ENCODE measurements at places on chromosomes 3 and 15.

DNA sequence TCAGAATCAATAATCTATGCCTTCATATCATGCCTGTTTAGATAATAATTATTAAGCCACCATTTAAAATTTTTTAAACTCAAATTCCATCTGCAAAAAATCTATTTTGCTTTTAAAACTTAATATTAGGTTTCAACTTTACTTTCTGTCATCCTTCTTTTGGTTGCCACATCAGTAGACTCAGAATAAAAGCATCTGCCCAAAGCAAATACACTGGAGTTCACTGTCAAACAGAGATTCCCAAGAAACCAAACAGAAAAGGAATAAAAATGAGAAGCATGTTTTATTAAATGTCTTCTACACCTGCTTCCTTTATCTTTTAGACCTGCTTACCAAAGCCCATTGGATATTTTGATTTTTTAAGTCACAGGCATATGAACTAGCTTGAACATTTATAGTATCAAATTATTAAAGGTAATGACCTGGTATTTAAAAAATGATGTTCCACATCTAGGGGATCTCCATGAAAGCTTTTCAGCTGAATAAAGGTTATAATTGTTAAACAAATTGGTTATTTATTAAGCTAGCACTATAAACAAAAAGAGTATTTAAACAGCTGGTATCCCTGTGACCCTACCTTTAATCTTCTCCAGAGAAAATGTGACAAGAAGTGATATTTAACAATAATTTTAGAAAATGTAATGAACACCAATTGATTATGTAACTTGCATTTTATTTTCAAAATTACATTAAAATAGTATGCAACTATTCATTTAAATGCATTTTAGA lies 62.5 kb downstream of the ALCAM start:
- no peak for DNase-seq

DNA sequence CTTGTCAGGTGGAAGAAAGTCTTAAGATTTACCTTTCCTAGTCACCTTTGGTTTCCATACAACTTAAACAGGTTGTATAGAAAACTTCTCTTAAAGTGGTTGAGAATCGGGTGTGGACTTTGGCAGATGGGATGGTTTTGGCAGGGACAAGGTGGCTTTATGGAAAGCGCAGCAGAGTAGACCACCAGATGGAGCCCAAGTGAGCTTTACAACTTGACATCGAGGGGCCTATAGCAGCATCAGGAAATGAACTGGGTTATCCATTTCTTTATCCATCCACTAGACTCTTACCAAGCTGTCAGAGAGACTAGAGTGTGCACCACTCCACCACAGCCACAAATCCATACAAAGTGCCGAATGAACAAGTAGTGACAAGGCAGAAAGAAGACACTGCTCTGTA lies 85.3 kb upstream of the MBNL1 start:
- no peak for DNase-seq

DNA sequence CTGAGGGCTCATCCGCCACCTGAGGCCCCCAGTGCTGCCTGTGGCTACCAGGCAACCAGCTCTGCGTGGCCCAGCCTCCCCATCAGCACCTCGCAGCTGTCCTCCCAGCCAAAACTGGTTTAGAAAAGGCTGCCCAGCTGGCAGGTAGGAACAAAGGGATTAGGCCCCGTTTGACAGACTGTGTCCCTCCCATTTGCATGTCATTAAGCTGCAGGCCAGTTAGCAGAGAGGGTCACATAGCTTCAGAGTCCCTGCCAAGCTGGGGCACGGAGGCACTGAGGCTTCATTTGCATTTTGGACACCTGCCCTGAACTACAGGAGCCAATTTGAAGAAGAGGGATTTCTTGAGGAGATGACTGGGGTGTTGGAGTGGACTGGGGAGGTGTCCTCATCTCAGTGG lies 177.9 kb downstream of the TLE3 start:
- DNase-seq, result no peak

DNA sequence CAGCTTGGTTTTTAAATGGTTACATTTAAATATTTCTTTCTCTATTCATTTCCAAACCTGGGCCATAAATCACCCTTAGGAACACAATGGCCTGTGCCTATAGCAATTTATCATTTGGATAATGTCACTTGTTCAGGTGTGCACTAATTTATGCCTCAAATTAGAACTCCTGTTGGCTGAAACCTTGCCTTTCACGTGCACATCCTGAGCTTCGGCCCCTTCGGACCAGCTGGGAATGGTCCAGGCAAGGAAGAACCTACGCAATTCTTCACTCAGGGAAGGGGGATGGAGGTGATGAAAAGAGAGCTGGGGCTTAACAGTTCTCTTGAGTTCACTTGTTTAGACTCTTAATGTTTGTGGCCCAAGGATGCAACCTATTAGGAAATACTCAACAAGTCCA lies 324.1 kb upstream of the ICE2 start:
- DNase-seq, result no peak

DNA sequence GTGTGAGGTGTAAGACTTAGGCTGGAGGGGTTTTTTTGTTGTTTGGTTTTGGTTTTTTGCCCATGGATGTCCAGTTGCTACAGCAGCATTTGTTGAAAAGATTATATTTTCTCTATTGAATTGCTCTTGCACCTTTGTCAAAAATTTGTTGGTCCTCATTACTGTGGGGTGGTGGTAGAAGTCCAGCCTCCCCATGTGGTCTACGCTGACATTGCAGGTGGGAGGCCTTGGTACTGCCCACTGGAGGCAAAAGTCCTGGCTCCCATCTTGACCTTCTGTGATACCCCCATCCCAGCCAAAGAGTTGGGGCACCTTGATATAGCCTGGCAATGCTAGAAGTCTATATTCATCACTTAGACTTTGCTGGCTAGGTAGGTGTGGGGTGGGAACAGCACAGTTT lies 5.4 kb upstream of the RAB6B start:
- DNase-seq, result no peak

GRCh38 chr3:52561028-52561747 lies 24.8 kb downstream of the UQCC5 start:
- DNase-seq, result no peak

DNA sequence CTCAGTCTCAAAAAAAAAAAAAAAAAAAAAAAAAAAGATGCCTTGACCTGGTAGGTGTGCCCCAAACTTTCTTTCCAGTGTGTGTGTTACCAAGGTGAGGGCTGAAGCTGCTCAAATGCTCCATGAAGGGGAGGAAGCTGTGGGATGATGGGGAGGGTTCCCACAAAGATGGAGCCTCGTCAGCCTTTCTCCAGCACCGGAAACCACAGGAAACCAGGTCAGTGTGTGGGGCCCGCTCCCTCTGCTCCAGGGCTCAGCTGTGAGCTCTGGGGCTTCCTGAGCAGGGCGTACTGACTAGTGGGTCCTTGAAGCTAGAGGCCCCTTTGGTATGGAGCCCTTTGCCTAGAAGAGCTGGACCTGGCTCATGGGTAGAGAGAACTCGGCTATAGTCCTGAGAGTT lies 681 bp upstream of the IL17RE start:
- DNase-seq, result no peak

GRCh38 chr3:14472471-14473351 lies 67.4 kb downstream of the GRIP2 start:
- no peak for DNase-seq

GRCh38 chr3:67384760-67385397 lies 269.5 kb downstream of the SUCLG2 start:
- DNase-seq, result no peak

DNA sequence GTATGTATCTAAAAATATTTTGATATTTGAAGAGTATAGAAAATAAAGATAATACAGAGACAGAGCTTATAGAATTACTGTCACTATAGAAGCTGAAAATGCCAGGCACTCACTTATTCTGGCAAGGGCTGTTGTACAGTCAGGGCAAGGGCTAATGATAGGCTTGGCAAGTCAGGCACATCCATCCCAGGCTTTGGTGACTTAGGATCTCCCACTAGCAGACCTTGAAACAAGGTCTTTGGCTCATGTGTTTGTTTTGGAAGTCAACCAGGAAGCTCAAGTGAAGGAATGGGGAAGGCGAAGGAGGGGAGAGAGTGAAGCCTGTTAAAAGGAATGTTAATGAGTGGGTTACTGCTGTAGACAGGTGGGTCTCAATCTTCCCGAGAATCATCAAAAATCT lies 199.1 kb upstream of the SUCLG2 start:
- DNase-seq, result no peak

DNA sequence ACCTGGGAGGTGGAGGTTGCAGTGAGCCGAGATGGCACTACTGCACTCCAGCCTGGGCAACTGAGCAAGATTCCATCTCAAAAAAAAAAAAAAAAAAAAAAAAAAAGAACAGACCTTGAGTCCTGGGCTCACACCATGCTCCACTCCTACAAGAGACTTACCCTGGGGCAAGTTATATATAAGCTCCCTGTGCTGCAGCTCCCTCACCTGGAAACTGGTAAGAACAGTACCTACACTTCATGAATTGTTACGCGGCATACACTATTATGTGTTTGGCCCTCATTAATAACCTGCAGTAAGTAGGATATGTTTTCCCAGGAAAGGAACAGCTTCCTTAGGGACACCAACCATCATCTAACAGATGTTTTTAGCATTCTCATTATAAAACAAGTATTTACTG lies 119.6 kb downstream of the FMN1 start:
- DNase-seq, result no peak

GRCh38 chr15:56972426-56972825 lies 54.0 kb downstream of the TCF12 start:
- no peak for DNase-seq

DNA sequence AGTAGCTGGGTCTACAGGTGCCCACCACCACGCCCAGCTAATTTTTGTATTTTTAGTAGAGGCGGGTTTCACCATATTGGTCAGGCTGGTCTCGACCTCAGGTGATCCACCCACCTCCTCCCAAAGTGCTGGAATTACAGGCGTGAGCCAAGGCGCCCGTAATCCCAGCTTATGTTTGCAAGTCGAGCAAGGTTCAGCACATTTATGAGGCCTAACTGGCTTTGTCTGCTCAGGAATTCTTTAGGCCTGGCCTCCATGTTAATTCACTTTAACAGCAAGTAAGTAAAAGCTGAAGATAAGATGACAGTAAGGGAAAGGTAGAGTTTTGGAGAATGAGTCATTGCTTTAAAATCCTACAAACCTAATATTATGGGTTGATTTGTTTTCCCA lies 24.6 kb downstream of the SIDT1 start:
- DNase-seq, result no peak

DNA sequence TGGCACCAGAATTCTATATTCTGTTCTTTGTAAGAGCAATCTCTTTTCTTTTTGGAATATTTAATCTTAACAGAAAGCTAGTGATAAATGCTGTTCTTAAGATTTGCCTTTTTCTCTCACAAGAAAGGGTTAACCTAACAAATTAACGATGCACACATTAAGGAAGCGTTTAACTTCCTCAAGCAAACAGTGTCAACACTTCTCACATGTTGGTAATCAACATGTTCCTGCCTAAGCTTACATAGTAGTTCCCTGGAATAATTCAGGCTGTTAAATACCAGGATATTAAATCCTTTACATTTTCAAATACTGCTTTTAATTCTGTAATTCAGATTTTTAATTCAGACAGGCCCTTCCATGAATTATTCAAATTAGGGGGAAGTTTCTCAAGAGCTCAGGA lies 67.4 kb upstream of the RPL35A start:
- no peak for DNase-seq

DNA sequence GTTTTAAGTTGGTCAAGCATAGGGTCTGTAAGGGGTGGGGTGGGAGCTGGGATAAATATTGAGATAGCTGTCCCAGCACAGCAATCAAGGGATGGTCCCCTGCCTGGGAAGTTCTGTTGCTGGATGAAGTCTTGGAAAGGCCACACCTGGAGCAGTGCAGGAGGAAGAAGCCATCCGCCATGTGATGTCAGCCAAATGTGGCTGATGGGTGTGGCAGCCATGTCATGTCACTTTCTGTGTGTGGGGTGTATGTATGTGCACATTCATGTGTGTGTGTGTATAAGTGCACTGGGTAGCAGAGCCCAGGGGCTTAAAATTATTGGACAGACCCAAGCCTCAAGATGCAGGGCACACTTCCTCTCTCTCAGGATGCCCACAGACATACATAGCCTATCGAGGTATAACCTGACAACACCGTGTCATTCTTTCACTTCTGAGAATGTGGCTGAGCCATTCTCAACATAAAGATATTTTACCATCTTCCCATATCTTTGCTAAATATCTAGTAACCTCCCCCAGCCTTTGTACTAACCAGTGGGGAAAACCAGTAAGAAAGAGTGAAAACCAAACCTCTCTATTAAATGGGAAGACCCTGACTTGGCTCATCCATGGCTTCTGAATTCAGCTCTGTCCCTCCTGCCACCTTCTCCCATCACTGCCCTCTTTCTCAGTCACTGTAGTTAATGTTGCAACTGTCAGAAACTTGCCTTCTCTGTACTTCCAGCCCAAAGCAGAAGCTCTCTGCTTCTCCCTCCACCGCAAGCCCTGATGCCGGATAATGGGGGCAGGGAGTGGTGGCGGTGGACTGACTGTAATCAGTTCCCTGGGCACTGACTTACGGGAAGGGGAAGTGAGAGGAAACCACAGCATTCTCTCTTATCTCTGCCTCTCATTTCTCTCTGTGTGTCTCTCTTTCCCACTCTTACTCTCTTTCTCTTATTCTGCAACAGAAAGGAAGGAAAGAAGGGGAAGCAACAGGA lies 11.2 kb downstream of the TNFSF10 start:
- DNase-seq, result no peak

DNA sequence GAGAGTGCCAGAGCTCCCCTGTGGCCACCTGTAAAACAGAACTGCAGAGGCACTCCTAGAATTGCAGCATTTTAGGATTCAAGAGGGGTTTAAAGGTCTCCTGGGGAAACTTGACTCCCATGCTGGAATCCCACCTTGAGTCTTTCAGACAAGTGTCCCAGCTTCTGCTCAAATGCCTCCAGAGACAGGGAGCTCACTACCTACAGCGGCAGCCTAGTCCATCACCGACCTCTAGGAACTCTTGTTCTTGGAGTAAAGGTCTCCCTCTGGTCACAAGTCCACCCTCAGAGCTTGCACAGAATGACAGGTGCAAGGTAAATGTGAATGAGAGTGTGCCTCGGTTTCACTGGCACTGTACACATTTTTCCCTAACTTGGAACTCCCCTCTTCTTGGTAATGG lies 72.0 kb downstream of the NUP210 start:
- no peak for DNase-seq

DNA sequence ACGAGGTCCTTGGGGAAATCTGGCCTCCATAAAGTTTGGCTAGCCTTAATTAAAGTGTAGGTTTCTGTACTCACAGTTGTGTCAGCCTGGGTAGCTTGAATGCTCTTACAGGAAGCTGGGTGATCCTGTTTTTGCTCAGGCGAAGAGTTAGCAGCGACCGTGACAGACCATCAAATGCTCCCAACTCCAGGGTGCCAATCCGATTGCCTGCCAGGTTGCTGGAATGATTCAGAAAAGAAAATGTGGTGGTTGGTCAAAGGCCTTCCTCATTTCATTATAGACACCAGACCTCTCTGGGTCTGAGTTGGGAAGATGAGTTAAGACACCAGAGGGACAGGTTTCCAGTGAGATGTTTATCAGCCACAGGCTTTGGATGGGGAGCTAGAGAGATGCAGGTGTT lies 86.0 kb downstream of the LRIG1 start:
- no peak for DNase-seq

- DNase-seq, result no peak
These were observed 226.8 kb downstream of the MAGI1 start for GRCh38 chr3:65811892-65812291.
